ENCODE measurements at places on chromosomes 6 and 20. TPM values are rescaled to one million over a fixed set of nuclear protein-coding genes. Genes with fewer than 3 reads are reported as not detected.

Gene MEP1A
- not detected for total RNA-seq

Gene ITPR3
- total RNA-seq, result 4.1 TPM

Gene SLC9A8
- total RNA-seq, result 4.1 TPM

Gene KDM1B
- total RNA-seq, result 16.4 TPM

Gene ZSCAN23
- 5.5 TPM for total RNA-seq

Gene CLPSL1
- total RNA-seq, result not detected

Gene HLA-DQA1
- 2.6 TPM for total RNA-seq

GRCh38 chr20:5864428-5864827 is 85.9 kb downstream of the TRMT6 start:
- no peak for DNase-seq
- H3K36me3 ChIP-seq, result no peaks in the 10 kb centered on the region
- no peaks in the 10 kb centered on the region for H3K27me3 ChIP-seq
- H3K27ac ChIP-seq, result no peak overlapping the region

DNA sequence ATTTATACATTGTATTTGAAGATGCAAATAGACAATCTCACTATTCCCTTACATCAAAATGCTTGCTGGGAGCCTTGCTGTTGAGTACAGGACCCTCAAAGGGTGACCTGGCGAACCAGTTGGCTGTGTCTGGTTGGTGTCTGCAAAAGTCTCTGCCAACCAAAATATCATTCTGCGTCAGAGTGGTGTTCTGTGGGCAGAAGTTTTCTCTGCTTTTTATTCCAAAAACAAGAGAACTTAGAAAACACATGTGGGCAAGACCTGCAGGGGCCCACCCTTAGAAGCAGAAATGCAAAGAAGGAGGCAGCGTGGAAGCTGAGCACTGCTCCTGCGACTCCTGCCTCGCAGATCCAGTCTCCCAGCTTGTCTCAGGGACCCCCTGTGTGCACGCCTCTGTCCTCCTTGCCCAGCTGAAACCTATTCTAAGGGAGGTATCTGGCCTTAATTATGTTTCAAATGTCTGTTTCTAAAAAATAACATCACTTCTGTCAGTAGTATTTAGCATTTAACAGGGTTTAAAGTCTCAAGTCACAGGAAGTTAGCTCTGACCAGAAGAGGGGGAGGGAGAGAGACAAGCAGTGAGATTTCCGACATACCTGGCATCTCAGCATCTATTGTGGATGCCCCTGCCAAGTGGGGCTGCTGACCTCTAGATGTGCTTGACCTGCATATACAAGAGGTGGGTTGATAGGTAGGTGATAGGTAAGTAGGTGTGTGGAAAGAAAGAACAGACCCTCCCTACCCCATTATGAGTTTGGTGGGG is 101.3 kb downstream of the SASH1 start:
- no peak overlapping the region for H3K27ac ChIP-seq
- DNase-seq, result no peak
- peaks cover 21% of the 10 kb centered on the region for H3K4me1 ChIP-seq
- no peak overlapping the region for H3K4me3 ChIP-seq
- peaks cover 4% of the 10 kb centered on the region for H3K27me3 ChIP-seq
- peaks cover 13% of the 10 kb centered on the region for H3K36me3 ChIP-seq

DNA sequence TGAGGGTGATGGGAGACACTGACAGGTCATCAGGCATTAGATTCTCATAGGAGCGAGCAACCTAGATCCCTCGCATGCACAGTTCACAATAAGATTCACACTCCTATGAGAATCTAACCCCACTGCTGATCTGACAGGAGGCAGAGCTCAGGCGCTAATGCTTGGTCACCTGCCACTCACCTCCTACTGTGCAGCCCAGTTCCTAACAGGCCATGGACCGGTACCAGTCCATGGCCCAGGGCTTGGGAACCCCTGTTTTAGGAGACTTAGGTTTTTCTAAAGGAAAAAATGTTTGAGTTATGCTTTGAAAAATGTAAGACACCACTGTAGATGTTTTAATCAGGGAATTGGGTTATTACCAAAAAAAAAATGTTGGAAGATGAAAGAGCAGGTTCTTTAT is 6.7 kb downstream of the HLA-E start:
- no peak overlapping the region for H3K27ac ChIP-seq
- peaks cover 18% of the 10 kb centered on the region for H3K4me1 ChIP-seq
- H3K27me3 ChIP-seq, result peaks cover 5% of the 10 kb centered on the region
- DNase-seq, result no peak
- H3K36me3 ChIP-seq, result peaks cover 21% of the 10 kb centered on the region

DNA sequence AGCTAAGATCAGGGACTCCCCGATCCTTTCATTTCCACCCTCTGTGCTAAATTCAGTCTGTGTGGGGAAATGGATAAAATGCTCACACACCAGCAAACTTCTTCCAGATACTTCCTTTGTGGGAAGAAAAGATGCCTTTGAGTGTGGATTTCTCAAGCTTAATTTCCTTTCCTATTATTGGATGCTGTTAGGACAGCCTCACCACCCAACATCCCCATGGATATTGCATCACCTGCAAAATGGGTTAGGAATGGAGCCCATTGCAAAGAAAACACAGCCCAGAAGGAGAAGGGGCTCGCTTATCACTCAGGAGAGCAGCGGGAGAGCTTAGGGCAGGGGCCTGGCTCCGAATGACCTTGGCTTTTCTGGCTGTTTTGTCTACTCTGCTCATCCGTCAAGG is 272.2 kb downstream of the CDC5L start:
- no peak for DNase-seq
- H3K4me1 ChIP-seq, result peaks cover 23% of the 10 kb centered on the region
- H3K36me3 ChIP-seq, result no peaks in the 10 kb centered on the region
- no peak overlapping the region for H3K27ac ChIP-seq
- no peak overlapping the region for H3K4me3 ChIP-seq
- peaks cover 8% of the 10 kb centered on the region for H3K27me3 ChIP-seq

DNA sequence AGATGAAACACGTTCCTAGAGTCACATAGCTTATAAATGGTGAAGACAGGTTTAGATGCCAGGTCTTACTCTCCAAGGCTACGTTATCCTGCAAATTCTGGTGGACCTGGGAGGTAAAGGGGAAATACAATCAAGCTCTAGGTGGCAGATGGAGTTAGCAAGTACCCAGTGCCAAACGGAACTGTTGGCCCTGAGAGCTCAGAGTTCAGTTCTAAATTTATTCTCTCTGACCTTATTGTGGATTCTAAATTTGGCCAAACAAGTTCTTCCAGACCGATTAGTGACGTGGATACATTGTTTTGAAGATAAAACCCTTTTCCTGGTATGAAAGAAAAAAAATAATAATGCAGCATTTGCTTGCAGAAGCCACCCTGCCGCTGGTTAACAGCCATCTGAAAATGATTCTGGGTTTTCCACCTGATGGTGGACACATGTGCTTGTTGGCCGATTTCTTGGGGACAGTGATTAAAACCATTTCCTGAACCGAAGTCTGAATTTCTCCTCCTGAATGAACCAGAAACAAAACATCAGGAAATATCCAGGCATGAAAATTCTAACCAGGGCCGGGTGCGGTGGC is 32.5 kb downstream of the RIPOR3 start:
- no peak overlapping the region for H3K4me3 ChIP-seq
- peaks cover 32% of the 10 kb centered on the region for H3K4me1 ChIP-seq

DNA sequence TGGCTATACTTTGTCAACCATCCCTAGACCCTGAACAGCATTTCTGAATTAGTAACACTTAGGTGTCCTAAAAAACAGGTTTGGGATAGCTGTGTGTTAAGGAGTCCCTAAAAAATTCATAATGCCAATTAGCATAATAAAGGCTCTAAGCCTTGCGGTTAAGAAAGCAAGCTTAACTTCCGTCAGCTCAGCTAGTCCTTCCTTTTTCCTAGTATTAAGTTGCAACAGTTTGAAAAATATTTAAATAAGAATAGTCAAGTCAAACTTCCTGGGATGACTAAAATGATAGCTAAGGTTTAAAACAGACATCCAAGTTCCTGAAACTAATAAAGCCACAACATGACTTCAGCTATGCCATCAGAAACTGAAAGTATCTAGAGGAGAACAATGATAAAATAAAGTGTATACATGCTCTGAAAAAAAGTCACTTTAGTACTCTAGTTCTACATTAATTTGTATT is 3.5 kb downstream of the AKIRIN2 start:
- H3K4me1 ChIP-seq, result peaks cover 6% of the 10 kb centered on the region
- H3K4me3 ChIP-seq, result peak overlapping the region; percentile 21
- peak; percentile 61 for DNase-seq
- peak overlapping the region; percentile 66 for H3K27ac ChIP-seq
- H3K36me3 ChIP-seq, result no peaks in the 10 kb centered on the region
- no peaks in the 10 kb centered on the region for H3K27me3 ChIP-seq

DNA sequence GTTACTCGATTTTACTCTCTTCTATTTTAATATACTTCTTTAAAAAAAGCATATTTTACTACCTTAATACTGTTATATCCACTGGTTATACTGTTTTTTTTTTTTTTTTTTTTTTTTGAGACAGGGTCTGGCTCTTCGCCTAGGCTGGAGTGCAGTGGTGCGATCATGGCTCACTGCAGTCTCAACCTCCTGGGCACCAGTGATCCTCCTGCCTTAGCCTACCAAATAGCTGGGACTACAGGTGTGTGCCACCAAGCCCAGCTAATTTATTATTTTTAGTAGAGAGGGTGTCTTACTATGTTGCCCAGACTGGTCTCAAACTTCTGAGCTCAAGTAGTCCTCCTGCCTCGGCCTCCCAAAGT is 170.7 kb downstream of the DOK5 start:
- H3K27me3 ChIP-seq, result no peaks in the 10 kb centered on the region
- peaks cover 10% of the 10 kb centered on the region for H3K4me1 ChIP-seq
- no peak overlapping the region for H3K4me3 ChIP-seq
- DNase-seq, result no peak

- no peaks in the 10 kb centered on the region for H3K27me3 ChIP-seq
- no peak for DNase-seq
- no peak overlapping the region for H3K4me3 ChIP-seq
- no peaks in the 10 kb centered on the region for H3K4me1 ChIP-seq
Measured at GRCh38 chr6:130417951-130418350, 52.1 kb downstream of the TMEM200A start.

- H3K27ac ChIP-seq, result no peak overlapping the region
- H3K36me3 ChIP-seq, result no peaks in the 10 kb centered on the region
- H3K4me3 ChIP-seq, result no peak overlapping the region
- DNase-seq, result no peak
Measured at GRCh38 chr20:23782366-23782983, 31.7 kb upstream of the CST1 start.

DNA sequence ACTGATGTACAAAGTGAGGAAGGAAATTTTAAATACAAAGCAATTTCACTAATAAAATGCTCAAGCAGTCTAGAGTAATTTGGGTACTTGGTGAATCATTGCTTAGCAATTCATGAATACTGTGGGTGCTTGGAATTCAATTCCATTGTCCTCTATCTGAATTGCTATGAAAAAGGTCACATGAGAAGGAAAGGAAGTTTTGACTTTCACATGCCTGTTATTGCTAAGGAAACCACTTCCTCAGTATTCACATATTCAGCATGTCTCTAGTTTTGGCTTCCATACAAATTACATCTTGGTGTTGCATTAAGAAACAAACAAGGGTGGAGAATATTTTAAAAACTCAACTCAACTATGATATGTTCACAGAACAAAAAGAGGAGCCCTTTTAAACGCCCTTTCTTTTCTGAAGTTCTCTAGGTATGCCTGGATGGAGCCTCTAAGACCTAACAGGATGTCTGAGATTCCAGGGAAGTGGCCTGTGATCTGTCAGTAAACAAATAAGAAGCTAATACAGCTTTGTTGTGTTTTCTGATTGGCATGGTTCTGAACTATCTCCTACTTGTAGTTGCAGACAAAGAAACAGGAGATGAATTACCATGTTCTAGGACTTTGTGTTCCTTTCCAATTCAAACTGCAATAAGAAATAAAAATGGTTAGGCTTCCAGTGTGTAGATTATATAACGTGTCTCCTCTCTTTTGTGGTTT is 190.4 kb downstream of the OGFRL1 start:
- DNase-seq, result peak; percentile 77
- no peaks in the 10 kb centered on the region for H3K27me3 ChIP-seq
- peak overlapping the region; percentile 54 for H3K27ac ChIP-seq
- no peaks in the 10 kb centered on the region for H3K36me3 ChIP-seq
- H3K4me3 ChIP-seq, result no peak overlapping the region
- no peaks in the 10 kb centered on the region for H3K4me1 ChIP-seq

- no peak overlapping the region for H3K27ac ChIP-seq
- H3K4me1 ChIP-seq, result no peaks in the 10 kb centered on the region
- peaks cover 2% of the 10 kb centered on the region for H3K27me3 ChIP-seq
- no peak overlapping the region for H3K4me3 ChIP-seq
Measured at GRCh38 chr6:75735491-75736186, 13.4 kb upstream of the MYO6 start.

GRCh38 chr6:34947561-34947960 is 58.5 kb downstream of the ANKS1A start:
- no peak for DNase-seq
- no peak overlapping the region for H3K4me3 ChIP-seq
- no peaks in the 10 kb centered on the region for H3K27me3 ChIP-seq
- H3K36me3 ChIP-seq, result no peaks in the 10 kb centered on the region
- H3K27ac ChIP-seq, result no peak overlapping the region

DNA sequence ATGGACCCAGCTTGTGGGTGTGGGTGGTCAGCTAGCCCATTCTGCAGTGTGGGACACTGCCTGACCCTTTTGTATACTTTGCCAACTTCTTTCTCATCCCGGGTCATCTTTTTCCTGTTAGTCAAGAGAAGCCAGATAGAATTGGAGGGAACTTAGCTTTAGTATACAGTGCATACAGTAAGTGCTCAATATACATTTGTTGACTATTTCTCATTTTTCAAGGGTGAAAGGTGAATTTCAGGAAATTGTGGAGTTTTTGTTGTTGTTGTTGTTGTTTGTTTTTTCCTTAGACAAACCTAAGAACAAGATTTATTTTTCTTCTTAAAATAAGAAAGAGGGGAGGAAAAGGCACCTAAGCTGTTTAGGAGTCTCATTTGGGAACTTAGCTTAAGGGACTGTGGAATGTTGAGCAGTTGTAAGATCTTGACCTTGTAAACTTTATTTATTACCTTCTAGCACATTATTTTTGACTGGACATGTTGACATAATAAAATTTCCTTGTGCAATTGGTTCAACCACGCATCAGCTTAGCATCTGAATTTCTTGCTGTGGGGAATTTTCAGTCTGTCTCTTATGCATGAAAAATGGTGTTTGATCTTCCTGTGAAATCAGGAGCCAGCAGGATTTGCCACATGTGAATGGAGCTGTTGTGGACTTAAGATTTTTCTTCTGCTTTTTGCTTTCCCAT is 113.6 kb downstream of the ARID1B start:
- no peaks in the 10 kb centered on the region for H3K27me3 ChIP-seq
- no peak overlapping the region for H3K27ac ChIP-seq
- DNase-seq, result no peak
